ENCODE measurements at places on chromosomes 13 and 19.
A peak's percentile ranks its signal among the peaks of the same experiment; 100 is the strongest.

GRCh38 chr13:28528388-28528787 is 33.5 kb upstream of the FLT1 start:
- DNase-seq, result no peak

- DNase-seq, result no peak
Observed at GRCh38 chr19:1259876-1260748, 9.0 kb upstream of the CIRBP start.

DNA sequence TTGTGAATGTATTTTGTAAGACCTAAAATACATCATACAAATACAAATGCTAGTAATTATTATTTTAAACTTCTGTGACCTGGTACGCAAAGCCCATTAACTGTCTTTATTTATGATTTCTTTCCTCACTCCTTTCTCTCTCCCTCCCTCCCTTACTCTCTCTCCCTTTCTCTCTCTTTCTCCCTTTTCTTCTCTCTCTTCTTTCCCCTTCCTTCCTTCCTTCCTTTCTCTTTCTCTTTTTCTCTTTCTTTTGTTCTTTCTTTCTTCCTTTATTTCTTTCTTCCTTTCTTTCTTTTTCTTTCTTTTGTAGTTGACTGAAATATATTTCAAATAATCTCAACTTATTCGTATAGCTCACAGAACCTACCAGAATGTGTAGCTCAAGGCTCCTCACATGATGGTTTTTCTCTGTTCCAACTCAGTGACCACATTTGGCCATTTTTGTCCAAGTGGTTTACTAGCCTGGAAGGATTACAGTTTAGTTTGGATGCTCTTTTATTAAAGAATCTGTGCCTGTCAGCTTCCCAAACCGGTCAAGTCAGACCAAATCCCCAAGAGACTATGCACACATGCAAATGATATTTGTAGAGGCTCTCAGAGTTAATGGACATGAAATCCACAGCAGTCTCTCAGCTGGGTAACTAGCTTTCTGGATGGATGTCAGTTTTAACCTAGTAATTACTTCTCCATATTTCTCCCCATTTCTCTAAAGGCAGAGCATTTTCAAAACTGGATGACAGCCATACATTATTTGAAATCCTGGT is 71.7 kb downstream of the POSTN start:
- DNase-seq, result no peak

DNA sequence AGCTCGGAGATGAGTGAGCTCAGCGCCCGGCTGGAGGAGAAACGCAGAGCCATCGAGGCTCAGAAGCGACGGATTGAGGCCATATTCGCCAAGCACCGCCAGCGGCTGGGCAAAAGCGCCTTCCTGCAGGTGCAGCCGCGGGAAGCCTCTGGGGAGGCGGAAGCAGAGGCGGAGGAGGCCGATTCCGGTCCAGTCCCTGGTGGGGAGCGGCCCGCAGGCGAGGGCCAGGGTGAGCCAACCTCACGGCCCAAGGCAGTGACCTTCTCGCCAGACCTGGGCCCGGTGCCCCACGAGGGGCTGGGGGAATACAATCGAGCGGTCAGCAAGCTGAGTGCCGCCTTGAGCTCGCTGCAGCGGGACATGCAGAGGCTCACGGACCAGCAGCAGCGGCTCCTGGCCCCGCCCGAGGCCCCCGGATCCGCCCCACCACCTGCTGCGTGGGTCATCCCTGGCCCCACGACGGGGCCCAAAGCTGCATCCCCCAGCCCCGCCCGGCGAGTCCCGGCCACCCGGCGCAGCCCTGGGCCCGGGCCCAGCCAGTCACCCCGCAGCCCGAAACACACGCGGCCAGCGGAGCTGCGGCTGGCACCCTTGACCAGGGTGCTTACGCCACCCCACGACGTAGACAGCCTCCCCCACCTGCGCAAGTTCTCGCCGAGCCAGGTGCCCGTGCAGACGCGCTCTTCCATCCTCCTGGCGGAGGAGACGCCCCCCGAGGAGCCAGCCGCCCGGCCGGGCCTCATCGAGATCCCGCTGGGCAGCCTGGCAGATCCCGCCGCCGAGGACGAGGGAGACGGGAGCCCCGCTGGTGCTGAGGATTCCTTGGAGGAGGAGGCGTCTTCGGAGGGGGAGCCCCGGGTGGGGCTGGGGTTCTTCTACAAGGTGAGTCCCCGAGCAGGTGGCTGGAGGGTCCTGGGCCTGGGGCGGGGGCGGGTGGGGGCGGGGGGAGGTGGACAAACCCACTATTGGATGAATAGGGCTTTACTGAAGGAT is 16.8 kb downstream of the XAB2 start:
- no peak for DNase-seq

GRCh38 chr19:16930753-16931152 is 42.0 kb downstream of the F2RL3 start:
- DNase-seq, result no peak

DNA sequence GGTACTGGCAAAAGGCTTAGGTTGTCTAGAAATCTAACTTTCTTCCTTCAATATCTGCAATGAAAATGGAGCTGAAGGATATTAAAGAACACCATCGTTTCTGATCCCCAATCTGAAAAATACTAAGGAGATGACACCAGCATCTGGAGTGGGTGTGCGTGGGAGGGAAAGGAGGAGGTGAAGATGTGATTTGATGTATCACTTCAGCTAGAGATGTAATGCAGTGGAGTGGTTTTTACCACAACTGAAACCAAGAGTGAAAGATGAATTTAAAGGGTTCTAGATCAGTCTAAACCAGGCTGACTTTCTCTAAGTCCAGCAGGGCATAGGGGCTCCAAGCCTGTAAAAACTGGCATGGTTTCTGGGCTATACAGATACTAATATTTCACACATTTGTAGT is 148.4 kb downstream of the AKAP11 start:
- DNase-seq, result peak; percentile 66

- no peak for DNase-seq
Observed at GRCh38 chr13:38943231-38943630, 47.4 kb downstream of the STOML3 start.

- no peak for DNase-seq
Observed at GRCh38 chr13:109131698-109132257, 502.4 kb downstream of the MYO16 start.

GRCh38 chr19:11199517-11199916 is 2.2 kb upstream of the KANK2 start:
- DNase-seq, result no peak

GRCh38 chr19:41205995-41206394 is 13.0 kb downstream of the CYP2S1 start:
- no peak for DNase-seq
